ENCODE measurements at places on chromosomes 6 and 20.

DNA sequence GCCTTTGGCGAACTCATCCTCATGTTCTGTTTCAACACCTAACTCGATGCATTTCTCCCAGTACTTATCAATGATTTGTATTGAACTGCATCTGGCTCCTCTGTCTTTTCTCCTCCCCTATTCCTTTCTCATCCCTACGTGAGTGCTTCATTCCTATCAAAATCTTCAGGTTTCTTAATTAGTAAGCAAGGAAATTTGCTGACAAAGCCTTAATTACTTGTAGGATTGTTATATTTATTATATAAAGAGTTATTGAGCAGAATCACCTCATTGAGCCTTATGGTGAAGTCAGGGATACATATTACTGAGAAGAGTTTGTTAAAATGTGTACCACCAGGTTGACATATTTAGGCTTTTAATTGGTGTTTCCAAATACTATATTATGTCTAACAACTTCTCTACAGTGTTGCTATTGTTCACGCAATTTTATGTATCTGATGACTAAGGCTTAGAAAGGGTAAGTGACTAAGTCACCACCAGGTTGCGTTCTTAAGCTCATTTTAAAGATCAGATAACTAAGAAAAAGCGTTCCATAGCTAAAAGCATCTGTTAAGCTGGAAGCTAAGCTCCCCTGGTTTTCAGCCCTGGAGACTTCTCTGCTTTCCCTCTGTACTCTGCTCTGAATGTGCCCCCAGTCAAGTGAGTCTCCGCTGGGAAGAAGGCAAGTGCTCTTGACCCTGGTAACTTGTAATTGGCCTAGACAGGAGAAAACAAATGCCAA, 18.9 kb downstream of the SCGN start:
- no peak for DNase-seq

- no peak for DNase-seq
These were observed 871.1 kb upstream of the GJE1 start for GRCh38 chr6:141261672-141262060.

DNA sequence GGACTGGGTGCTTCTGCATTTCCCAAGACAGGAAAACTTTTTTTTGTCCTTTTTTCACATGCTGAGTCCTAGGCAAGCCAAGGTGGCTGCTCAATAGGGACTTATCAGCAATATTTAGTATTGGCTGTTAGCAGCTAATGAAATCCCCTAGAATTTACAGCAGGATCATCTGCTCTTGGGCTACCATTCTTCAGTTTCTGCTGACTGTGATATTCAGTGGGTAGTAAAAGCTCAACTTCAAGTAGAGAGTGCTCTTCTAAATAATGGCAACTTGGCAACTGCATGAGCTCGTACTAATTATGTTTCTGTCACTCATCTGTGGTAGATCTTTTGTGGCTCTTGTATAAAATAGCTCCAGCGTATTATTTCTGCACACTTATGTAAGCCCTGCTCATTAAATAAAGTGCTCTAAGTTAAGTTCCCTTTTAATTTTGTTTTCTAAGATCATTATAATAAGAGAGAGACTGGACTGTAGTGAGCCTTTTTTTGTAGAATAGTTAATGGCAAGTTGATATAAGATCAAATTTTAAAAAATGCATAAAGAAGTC, 110.3 kb downstream of the SLC35F1 start:
- no peak for DNase-seq

GRCh38 chr6:46781478-46782378, 11.5 kb upstream of the MEP1A start:
- DNase-seq, result no peak

DNA sequence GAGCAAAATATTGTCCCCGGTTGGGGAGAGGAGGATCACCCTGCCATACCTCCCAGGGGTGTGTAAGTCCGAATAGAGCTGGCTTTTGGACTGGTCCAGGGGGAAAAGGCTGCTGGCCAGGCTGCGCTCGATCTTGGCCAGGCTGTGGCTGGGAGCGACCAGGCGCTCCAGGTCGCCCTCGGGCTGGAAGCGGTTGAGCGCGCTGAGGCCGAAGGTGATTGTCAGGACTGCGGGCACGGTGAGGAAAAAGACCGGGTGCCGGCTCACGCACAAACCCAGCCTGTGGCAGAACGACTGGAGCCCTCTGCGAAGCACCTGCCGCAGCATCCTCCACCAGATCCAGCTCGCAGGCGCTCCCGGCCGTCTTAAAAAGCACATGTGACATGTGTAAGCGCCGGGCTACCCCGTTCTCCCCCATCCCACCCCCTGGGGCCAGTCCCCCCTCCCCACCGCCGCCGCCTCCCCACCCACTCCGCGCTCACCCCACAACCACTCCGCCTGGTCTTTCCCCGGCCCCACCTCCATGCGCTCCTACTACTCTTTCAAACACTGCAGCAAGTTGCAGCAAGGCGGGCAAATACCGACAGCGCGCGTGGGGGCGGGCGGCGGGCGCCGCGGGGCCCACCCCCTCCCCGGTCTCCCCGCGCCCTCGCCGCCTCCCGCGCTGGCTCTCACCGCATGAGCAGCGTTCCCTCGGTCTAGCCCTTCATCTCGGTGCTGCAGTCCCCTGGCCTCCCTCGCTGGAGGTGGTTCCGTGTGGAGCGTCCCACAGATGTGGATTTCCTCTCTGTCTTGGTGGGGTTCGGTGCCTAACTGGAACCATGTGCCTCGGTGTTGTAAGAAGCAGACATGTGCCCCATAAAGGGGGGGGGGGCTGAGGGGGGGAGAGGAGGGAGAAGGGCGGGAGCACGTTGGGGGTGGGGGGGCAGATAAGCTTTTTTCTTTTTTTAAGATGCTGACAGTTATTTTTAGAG, 42.4 kb downstream of the PTCHD4 start:
- no peak for DNase-seq

GRCh38 chr20:48238326-48238725, 453.0 kb upstream of the SULF2 start:
- DNase-seq, result no peak

DNA sequence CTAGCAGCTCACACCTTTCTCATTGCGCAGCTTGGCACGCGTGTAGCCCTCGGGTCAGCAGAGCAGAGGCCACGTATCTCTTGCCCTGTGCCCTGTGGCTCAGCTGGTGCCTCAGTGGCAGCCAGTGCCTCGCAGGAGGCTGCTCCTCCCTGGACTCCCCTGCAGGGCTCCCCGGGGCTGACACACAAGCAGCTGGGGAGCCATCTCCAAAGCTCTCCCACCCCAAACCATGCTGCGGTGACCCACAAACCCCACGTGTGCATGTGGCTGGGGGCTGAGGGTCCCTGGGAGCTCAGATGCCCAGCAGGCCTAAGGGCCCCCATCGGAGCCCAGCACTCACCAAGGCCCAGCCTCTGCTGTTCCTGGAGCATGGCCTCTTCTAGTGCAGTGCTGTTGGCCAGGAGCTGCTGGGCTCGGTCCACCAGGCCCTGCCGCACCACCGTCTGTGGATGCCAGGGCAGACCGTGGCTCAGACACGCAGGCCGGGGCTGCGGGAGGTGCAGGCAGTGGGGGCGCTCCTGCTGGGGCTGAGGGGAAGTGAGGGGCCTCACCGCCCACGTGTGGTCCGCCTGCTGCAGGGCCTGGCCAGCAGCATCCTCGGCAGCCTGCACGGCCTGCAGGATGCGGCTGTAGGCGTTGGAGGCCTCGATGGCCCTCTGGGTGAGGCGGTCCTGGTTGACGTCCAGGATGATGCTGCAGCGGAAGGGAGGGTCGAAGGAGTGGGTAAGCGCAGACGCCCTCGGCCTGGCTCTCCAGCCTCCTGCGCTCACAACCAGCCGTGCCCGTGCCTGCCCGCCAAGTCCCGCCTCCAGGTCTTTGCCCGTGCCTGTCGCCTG, 13.8 kb downstream of the ADRM1 start:
- DNase-seq, result no peak

GRCh38 chr20:18132663-18133062, 5.0 kb upstream of the KAT14 start:
- DNase-seq, result no peak

GRCh38 chr6:33428224-33428965, 8.5 kb downstream of the SYNGAP1 start:
- DNase-seq, result peak; percentile 43

GRCh38 chr6:68533339-68533795, 101.7 kb upstream of the ADGRB3 start:
- no peak for DNase-seq

GRCh38 chr6:43851204-43851865, 81.3 kb downstream of the VEGFA start:
- no peak for DNase-seq

GRCh38 chr6:98816799-98817198, 17.6 kb upstream of the POU3F2 start:
- DNase-seq, result no peak

DNA sequence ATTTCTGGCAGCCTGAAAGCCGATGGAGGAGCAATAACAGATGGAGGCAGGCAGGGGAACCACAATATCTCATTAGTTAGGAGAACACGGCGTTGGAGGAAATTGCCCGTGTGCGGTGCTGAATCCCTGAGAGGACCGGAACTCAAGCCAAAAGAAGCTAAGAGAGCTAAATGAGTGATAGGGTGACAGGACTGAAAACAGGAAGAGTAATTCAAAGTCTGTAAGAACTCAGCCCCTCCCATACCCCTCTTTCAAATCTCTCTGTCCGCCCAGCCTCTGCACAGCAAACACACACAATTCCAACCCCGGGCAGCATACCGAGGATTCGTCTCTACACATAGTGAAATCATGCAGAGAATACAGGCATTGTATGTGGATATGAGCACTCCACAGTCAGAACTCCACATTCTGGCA, 2.6 kb upstream of the IPCEF1 start:
- no peak for DNase-seq

GRCh38 chr6:100237821-100238220, 226.9 kb downstream of the SIM1 start:
- DNase-seq, result no peak

- no peak for DNase-seq
These were observed 637 bp downstream of the TRPC4AP start for GRCh38 chr20:35091816-35092523.

GRCh38 chr6:140960566-140960965, 1172.2 kb upstream of the GJE1 start:
- no peak for DNase-seq

GRCh38 chr20:58209652-58210397, 18.6 kb downstream of the ANKRD60 start:
- peak; percentile 79 for DNase-seq

GRCh38 chr6:34236131-34236442, 586 bp upstream of the HMGA1 start:
- peak; percentile 73 for DNase-seq

DNA sequence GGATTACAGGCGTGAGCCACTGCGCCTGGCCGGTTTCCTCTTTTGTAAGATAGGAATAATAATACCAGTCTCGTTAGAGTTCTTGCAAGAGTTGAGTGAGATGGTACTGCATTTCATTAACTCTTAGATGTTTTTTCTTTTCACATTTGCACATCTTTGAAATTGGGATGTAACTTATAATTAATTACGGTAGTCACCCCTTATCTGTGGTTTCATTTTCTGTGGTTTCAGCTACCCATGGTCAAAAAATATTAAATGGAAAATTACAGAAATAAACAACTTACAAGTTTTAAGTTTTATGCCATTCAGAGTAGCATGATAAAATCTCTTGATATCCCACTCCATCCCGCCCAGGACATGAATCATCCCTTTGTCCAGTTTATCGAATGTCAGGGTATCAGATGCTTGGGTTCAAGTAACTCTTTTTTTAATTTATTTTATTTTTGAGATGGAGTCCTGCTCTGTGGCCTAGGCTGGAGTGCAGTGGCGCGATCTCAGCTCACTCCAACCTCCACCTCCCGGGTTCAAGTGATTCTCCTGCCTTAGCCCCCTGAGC, 15.4 kb downstream of the PTK7 start:
- DNase-seq, result no peak

DNA sequence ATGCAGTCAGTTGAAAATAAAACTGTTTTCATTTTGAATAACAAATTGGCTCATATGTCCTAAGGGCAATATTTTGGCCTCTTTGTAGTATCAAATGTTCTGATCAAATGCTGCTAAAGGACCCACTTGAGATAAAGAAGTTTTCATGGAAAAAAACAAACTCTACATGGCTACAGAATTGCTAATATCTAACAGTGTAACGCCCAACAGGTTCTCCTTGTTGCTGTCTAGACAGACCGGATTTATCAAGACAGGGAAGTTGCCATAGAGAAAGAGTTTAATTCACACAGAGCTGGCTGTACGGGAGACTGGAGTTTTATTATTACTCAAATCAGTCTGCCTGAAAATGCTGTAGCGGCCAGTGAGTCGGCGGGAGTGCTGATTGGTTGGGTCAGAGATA, 19.4 kb upstream of the MAN1A1 start:
- DNase-seq, result no peak

DNA sequence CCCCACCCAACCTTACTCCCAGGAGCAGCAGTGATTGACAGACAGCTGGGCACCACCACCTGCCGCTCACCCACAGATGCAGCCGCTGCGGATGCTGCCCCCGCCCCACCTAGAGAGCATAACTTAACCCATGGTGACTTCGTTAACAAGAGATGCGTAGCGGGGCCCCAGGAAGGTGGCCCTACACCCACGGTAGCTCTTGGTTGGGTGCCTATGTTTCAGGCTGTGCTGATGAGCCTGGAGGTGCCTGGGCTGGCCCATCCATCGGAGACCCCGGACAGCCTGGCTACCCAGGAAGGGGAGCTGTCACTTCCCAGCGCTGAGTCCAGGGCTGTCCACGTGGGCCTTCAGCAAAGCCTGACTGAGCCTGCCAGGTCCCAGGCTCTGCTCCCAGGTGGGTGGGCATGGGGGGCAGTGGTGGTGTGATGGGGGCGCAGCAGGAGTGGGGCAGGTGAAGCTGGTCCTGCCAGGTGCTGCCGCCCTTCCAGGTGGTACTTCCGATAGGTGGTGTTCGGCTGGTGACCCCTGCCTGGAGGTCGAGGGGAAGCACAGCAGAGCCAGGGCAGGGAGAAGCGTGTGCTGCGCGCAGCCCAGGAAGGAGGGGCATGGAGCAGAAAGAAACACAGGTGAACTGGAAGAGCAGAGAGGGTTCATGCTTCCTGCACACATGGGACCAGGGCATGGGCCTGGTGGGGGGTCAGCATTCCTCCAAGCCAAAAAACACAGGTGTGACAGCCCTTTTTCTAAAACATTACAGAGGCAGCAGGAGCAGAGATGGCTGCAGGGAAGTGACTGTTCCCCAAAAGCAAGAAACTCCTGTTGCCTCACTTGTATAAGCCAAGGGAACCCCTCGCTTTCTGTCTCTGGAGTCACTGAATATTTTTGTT, 56.9 kb downstream of the SYNJ2 start:
- DNase-seq, result no peak

- DNase-seq, result peak; percentile 36
These were observed 20.2 kb upstream of the TNFAIP3 start for GRCh38 chr6:137846772-137847313.

DNA sequence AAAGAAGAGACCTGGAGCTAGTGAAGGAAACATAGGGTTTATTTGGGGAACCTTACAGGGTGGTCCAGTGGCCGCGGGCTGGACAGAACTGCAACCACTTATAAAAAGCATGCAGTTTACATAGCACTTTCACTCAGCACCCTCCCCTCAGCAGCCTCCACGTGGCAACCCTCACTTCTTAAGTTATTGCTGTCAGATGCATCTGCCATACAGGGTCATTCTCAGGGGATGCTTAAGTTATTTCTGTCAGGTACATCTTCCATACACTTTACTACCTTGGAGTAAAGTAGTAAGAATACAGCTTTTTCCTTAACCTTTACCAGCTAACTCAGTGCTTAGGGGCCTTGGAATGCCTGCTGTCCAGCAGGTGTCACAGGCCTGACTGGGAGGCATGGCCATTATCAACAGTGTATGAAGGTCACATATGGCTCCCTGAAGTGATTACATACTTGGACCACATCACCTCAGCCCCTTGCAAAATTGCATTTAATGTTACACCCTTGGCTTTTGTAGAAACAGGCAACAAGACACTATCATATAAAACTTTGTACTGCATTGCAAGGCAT, 2.0 kb upstream of the NOL7 start:
- no peak for DNase-seq
